SK-N-SH treated with all-trans-retinoic acid at 6 μM for 48 hours (cell line): ENCODE measurements at places on chromosomes 7 and 10.

GRCh38 chr10:470339-471003, 219.0 kb downstream of the DIP2C start:
- no peak for ATAC-seq

DNA sequence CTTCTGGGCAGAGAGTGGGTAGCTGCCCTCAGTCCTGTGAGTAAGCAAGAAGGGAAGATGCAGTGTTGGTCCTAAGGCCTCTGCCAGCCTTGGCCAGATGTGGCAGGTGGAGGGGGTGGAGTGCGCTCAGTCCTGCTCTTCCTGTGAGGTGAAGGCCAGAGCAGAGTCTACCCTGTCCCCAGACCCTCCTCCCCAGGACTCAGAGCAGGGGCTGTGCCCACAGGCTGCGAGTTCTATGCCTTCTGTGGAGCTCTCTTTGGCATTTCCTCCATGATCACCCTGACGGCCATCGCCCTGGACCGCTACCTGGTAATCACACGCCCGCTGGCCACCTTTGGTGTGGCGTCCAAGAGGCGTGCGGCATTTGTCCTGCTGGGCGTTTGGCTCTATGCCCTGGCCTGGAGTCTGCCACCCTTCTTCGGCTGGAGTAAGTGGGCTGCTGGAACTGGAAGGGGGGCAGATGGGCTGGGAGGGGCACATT, 4.0 kb downstream of the OPN4 start:
- no peak for ATAC-seq

- ATAC-seq = no peak
Measured at GRCh38 chr10:47031211-47031900, 120.1 kb downstream of the PTPN20 start.

DNA sequence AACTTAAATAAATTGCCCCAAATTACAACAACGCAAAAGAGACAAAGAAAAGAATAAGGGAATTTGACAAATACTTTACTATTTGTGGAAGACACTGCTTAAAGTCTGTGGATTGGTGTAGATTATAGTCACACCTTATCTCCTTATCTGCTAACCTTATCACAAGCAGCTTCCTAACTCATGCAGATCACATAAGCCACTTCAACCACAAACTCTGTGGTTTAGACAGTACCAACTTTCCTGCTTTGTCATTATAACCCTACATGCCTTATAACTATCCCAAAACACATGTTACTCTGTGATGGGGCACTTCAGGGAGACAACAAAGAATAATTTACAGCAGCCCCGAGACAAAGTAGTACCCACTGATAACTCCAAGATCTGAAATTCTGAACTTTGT, 41.5 kb upstream of the PPP3CB start:
- ATAC-seq = no peak

DNA sequence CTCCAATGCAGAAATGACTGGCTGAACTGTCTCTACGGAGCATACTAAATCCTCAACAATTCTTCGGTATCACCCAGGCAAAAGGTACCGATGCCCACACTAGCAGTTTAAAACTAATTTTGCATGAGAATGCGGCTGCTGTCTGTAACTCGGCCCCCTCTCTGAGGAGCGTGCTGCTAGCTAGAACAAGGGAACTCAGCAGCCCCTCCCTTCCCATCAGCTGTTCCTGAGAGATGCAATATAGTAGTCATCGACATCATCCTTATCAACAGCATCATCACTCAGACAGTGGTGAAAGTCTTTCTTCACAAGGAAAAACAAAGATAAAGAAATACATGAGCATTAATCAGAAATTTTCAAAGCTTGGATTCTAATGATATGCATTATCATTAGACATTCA, 189.1 kb upstream of the FRMD4A start:
- ATAC-seq = no peak

DNA sequence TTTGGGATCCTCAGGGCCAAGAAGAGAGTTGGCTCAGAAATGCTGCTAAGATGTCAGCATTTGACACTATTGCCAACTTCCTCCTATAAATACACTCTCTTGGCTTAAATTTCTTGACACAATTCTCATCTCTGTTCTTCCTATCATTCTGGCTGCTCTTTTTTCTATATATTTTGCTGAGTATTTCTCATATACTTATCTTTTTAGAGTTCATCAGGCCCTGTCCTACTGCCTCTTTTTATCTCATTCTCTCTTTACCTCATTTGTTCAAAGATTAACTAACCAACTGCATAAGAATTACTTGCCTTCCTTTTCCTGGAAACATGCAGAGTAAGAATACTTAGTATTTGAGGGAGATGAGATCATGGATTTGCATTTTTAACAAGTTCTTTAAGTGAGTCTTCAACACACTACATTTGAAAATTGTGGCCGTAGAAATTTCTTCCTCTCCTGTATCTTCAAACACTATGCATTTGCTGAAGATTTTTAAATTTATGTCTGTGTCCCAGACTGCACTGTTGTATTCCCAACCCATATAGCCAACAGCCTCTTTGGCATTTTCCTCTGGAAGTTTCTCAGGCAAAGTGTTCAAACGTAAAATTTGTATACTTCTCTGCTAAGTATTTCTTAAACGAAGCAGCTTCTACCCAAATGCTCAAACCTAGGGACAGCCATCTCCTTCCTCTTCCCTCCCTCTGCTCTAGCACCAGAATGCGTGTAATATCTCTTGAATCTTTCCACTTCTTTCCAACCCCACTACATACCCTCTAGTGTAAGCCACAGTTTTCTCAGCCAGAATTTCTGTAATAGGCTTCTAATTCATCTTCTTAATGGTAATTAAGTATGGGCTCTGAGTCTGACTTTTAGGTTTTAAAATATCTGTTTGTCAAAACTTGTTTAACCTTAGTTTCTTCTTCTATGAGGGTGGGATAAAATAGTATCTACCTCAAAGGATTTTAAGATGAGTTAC, 35.5 kb downstream of the ARL4A start:
- no peak for ATAC-seq
